ENCODE measurements at places on chromosomes 13 and 19.

DNA sequence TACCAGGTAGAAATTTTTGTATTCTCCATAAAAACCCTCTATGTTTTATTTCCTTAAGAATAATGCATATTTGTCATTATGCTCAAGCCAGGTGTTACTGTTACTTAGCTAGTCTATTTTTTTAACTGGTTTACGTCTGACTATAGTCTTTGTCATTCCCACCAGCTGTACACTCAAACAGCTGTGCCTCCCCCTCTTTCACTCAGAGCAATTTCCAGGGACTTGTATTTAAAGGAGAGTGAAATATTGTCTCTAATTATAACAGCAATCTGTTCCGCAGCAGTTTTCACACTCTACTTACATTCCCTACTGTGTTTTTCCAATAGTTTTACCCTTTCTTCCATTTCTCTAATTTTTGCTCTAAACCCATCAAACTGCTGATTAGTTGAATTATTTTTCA, 813.6 kb upstream of the MIR17HG start:
- no peak for DNase-seq

DNA sequence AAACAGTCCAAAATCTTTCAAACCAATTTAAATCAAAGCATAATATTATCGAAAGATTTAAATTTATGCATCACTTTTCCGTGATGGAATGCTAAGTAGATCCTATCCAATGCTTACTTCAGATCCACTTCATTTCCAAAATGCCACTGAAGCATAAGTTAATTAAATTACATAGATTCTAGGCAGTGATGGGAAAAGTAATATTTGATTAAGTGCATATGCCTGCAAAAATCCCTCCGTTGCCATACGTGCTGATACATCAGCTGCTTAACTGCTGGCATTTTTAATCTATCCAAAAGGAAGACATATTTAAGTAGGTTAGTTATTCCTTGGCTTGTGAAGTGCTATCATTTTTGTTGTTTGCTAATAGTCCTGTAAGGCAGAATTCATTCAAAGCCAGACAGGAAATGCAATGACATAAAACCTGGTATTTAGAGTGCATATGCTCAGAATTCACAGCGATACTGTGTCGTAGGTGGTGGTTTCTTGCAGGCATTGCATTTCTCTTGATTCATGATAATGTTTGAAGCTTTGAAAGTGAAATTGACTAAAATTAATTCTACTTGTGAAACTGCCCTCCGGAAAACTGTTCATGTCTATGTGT, 738.3 kb upstream of the GPC6 start:
- DNase-seq: no peak

GRCh38 chr19:33259539-33259938, 33.9 kb upstream of the SLC7A10 start:
- DNase-seq: no peak

DNA sequence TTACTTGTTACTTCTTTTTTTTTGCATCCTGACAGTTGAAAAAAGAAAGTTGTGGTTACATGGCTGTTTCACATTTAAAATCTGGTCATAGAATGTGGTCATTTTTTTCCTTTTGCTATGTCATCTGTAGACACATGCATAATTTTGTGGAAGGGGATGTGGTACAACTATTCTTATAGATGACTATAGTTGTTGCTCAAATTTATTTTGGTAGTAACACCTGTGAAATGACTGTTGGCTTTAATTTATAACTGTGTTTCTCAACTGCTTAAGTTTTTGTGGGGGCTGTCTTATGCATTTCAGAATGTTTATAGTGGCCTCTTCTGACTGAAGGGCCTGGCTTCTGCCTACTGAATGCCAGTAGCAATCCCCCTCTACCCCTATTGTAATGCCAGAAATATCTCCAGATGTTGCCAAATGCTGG, 130.5 kb downstream of the PAN3 start:
- DNase-seq: no peak

GRCh38 chr19:21848706-21849105, 12.7 kb upstream of the ZNF43 start:
- DNase-seq: no peak

DNA sequence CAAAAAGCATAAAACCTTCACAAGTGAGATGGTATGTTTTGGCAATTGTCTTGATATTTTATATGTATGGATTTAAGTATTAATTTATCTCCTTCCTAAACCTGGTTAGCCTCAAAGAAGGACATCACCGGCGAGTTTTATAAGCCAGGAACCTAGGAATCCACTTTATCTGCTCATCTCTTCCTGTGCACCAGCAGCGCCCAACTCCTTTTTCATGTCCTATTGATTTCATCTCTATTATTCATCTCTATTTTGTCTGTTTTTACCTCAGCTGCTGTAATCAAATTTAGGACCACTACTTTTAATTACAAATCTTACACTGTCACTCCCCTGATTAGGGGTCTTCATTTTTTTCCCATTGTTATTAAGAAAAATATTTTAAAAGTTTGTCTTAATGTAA, 286.4 kb downstream of the DACH1 start:
- DNase-seq: no peak

DNA sequence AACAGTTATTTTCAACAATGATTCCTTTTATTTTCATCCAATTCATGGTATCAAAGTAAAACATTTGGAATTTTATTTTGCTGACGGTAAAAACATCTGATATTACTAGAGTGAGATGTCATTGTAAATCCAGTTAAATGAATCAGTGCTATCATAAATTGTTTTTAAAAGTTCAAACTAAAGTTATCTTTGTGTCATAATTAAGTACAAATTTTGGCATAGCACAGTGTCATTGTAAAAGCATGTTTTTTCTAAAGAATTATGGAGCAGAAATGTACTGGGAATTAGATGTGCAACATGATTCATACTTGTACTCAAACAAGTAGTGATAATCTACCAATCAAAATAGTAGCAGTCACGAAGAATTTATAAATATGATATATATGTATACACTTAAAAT, 92.8 kb downstream of the FAM216B start:
- DNase-seq: no peak

DNA sequence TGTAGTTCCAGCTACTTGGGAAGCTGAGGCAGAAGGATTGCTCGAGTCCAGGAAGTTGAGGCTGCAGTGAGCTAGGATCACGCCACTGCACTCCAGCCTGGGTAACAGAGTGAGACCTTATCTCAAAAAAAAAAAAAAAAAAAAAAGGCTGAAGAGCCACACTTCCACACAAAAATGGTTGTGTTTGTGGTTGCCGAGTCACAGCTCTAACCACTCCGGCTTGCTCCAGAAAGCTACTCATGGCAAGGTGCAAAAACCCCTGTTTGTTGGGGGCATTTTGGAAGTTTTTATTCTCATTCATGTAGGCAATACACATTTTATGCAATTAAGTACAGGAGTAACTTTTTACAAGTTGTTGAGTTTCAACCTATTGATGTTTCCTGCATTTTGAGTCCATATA, 93.5 kb downstream of the INSR start:
- no peak for DNase-seq

- DNase-seq: no peak
Observed at GRCh38 chr19:48680436-48681126, 7.8 kb upstream of the NTN5 start.

DNA sequence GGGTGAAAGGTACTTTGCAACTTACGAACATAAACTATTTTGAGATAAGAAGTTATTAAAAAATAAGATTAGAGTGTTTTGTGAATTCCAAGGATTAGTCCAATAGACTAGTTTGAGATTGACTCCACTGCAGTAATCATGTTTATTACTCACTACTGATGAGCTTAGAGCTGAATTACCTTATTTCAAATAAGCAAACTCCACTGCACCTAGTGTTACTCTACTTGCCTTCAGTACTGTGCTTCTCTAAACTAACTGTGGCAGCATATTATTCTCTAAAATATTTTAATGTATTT, 111.7 kb downstream of the MIPEP start:
- no peak for DNase-seq

- DNase-seq: no peak
Observed at GRCh38 chr19:33468361-33469170, 53.0 kb downstream of the PEPD start.

- no peak for DNase-seq
Observed at GRCh38 chr13:23901365-23901764, 4.1 kb upstream of the C1QTNF9B start.

DNA sequence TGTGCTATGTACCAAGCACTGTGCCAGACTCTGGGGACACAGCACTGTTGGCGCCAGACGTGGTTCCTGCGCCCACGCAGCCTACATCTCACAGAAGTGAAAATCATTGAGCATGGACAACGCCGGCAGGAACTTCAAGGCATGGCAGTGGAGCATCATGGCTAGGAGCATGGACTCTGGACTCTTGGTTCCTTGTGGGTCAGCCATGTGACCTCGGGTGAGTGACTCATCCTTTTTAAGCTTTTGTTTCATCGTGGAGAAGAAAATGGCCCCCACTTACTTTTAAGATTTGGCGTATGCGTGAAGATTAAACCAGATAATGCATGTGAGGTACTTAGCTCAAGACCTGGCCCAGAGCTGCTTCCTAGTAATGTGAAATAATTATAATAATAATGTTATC, 988.5 kb downstream of the UQCRFS1 start:
- no peak for DNase-seq

DNA sequence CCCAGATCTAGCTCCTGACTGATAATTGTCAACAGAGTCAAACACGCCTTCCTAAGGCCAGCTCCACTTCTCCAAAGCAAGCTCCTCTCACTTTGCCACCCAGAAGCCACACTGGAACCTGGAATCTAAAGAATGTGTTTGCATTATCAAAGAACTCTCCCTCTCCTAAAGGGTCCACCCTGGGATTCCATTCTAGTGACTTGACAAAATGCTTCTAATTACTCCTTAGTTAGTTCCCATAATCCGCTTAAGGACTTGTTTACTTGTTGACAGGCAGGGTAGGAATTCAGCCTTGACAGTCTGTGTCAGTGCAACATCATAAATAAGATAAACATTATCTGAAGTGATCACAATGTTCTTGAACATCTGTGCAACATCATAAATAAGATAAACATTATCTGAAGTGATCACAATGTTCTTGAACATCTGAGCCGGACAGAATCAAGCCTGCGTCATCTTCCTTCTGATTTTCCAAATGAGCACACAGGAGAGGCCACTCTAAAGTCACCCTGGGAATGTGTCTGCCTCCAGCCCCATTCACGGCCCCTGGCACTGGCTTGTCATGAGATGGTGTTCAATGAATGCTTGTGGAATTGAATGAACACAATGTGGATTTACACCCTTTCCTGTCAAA, 512.1 kb downstream of the IRS2 start:
- no peak for DNase-seq

- DNase-seq: peak; percentile 73
Observed at GRCh38 chr19:49808711-49809159, 4.4 kb downstream of the FUZ start.

- no peak for DNase-seq
Observed at GRCh38 chr13:94170145-94170571, 309.3 kb downstream of the DCT start.

DNA sequence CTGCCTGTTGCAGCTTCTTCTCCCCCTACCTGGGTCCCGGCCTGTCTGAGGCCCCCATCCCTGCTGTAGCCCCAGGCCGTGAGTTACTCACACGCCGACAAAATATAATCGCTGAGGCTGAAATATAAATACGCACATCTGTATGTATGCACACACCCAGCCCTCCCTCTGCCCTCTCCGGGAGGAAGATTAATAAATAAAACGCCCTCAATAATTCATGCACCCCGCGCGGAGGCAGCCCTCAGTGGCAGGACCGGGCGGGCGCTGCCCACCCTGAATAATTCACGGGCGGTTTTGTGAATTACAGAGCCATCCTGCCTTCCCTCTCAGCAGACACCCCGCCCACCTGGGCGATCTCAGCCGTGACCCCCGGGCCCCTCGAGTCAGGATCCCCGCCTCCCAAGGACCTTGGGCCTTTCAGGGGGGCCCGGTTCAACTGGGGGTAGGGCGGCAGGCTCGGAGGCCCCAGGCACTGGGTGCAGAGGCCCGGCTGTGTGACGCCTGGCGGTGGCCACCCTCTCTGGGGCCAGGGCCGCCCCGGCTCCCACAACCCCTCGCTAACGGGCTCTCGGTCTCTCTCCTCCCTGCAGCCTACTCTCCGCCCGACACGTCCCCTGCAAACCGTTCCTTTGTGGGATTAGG, 24.2 kb downstream of the SMIM24 start:
- no peak for DNase-seq

DNA sequence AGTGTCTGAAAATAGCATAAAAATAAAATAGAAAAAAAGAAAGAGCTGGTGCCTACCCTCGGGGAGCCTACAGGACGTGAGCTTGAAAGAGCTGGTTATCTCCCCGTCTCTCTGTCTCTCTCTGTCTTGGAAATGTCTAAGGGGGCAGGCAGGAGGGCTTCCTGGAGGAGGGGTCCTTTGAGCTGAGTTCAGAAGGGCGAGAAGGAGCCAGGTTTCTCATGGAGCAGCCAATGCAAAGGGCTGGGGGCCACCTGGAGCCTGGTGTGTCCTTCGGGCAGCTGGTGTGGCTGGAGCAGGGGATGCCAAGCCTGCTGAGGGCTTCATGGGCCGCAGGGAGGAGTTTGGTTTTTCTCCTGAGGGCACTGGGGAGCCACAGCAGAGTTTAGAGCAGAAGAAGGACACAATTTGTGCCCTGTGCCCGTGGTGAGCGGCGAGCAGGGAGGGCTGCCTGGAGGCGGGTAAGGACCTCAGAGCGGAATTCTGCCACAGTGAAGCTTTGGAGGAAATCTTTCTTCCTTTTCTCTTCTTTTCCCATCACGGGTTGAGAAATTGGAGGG, 38.7 kb downstream of the EFNA2 start:
- no peak for DNase-seq

DNA sequence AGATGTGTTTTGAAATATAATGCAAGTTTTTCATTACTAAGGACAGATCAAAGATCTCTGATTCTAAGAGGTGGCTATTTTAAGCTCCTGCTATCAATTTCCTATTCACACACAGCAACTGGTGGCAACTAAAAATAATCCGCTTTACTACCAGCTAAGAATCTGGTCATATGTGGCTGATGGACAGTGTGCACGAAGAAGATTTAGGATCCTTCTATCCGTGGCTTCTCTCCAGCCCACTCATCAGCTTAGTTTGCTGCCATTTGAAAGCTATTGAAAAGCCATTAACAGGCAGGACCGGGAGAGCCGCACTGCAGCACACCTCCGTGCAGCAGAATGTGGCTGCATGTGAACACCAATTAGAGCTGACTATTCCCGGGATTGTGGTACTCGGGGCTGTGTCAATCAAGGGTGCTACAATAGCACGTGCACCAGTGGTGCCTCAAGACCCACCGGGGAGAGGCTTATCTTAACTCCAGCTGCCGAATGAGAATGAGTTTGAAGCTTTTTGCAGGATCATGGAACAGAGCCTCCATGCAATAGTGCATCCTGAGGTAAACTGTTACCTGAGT, at the start of gene MYO16:
MYO16 (plus strand) TSS at position 431 of the 572 bp plus-strand sequence. CDS start 234 bp downstream, outside the sequence.
- no peak for DNase-seq

GRCh38 chr13:102128216-102128810, 273.5 kb downstream of the FGF14 start:
- DNase-seq: no peak

GRCh38 chr13:80116107-80116506, 224.8 kb downstream of the SPRY2 start:
- no peak for DNase-seq

DNA sequence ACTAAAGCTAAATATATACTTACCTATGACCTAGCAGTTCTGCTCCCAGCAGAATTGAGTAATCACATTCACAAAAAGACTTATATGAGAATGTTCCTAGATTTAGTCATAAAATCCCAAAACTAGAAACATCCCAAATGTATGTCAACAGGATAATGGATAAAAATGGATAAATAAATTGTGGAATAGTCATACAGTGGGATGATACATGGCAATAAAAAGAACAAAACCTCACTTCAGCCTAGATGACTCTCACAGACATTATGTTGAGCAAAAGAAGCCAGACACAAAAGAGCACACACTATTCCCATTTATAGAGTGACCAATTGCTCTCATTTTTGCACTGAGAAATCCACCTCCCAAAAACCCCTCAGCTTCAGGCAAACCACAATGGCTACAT, 352.4 kb upstream of the HTR2A start:
- no peak for DNase-seq

- DNase-seq: no peak
Observed at GRCh38 chr19:53518716-53519115, 19.2 kb upstream of the ZNF331 start.
